ENCODE measurements at places on chromosomes 12 and 14.

DNA sequence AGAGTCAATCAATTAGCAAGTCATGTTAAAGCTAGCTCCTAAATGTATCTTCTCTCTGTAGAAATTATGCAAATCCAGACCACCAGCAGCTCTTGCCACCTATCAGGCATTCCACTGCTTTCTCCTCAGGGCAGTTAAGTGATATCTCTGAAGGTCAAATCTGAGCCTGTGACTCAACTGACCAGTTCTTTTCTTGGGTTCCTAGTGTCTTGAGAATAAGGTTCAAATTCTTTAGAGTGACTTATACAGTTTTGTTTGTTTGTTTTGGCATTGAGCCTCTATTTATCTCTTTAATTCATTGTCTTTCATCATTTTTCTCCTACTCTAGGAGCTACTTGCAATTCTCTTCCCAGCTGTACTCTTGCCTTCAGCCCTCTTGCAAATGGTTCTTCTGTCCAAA is 2.5 kb upstream of the LRIG3 start:
- peak; percentile 51 for DNase-seq

GRCh38 chr14:94486883-94487282 is 10.9 kb upstream of the SERPINA9 start:
- DNase-seq: no peak

GRCh38 chr14:68807148-68807600 is 14.3 kb upstream of the ZFP36L1 start:
- DNase-seq: peak; percentile 48

GRCh38 chr12:90979951-90980350 is 24.8 kb downstream of the EPYC start:
- DNase-seq: no peak

DNA sequence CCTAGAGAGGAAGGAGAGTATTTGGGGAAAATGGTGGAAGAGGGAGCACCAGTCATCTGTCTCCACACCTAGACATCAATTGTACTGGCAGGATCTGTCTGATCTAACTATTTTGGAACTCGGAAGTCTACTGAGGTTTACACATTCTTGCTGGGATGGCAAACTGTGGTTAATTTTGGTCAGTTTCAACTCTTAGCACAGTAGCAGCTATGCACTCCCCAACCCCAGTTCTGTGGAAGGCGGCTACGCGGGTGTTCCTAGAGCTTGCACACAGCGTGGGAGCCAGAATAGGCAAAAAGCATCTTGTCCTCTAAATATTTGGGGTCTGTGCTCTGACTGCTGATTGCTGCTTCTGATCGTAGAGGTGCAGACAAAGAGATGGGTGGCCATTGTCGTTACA is 33.8 kb downstream of the TECPR2 start:
- no peak for DNase-seq

DNA sequence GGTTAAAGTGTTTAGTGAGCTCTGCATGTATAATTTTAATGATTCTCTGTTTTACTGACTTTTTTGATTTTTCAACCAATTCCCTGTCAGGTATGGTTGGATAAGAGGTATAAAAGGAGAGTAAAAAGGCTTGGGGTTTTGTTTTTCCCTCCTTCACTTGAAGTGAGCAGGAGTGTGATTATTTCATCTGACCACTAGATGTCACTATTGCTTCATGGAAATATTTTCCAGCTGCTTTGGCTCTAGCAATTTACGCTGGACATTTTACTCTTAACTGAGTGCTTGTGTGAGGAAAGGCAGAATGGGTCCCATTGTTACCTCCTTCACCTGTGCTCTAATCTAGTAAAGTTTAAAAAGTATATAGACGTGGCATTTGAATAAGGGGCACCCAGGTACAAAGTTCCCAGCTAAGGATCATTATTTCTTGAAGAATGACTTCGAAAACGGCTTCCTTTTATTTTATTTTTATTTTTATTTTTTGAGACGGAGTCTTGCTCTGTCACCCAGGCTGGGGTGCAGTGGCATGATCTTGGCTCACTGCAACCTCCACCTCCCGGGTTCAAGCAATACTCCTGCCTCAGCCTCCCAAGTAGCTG is 66.5 kb downstream of the TBC1D30 start:
- DNase-seq: peak; percentile 77

Data from small intestine (tissue), 16 donors.